ENCODE measurements at places on chromosomes 16 and 17.
A peak's percentile ranks its signal among the peaks of the same experiment; 100 is the strongest.

GRCh38 chr16:5323284-5324141, 225.9 kb upstream of the EEF2KMT start:
- DNase-seq: no peak

DNA sequence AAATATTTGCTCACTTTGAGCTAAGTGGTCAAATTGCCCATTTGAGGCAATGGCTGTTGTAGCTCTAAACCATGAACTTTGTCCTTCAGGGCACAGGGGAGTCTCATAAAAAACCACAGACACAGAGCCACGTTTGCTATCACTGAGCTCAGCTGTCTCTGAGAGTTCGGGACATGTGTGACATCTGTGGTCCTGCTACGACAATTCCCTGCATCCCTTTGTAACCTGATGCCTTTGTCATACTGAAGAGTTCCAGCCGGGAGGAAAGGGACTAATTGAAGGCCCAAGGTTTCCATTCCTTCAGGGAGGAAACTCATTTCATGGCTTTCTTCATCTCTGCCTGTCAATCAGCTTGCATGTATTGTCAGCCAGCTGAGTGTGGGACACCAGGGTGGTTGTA, 599.4 kb upstream of the CDH5 start:
- no peak for DNase-seq

GRCh38 chr16:13921328-13921727, 1.4 kb downstream of the ERCC4 start:
- DNase-seq: no peak

- DNase-seq: no peak
Observed at GRCh38 chr16:49271363-49271762, 10.3 kb downstream of the CBLN1 start.

- DNase-seq: no peak
Observed at GRCh38 chr16:57112403-57113041, 20.1 kb downstream of the CPNE2 start.

GRCh38 chr17:57004944-57005579, 27.1 kb downstream of the SCPEP1 start:
- no peak for DNase-seq

GRCh38 chr17:79970576-79971068, 65.0 kb downstream of the TBC1D16 start:
- no peak for DNase-seq

- DNase-seq: no peak
Observed at GRCh38 chr16:24253192-24253591, 2.9 kb upstream of the CACNG3 start.

DNA sequence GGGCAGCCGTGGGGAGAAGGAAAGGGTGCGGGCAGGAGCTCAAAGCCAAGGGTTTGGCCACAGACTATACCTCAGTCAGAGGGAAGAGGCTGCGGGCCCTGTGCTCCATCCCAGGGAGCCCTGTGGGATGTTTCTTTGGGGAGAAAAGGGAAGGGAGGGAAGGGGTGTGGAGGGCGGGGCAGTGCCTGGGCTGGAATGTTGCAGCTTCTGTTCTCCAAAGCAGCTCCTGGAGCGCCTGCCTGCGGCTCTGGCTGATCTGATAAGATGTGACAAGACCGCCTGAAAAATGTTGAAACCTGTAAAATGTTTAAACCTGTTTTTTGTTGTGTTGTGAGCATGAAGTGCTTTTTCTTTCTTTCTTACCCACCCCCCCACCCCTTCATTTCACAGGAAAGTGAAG, 32.8 kb downstream of the WNT3 start:
- no peak for DNase-seq

- DNase-seq: no peak
Observed at GRCh38 chr17:45973099-45973780, 25.8 kb upstream of the STH start.

- DNase-seq: no peak
Observed at GRCh38 chr17:78026381-78026780, 67.9 kb downstream of the TNRC6C start.

DNA sequence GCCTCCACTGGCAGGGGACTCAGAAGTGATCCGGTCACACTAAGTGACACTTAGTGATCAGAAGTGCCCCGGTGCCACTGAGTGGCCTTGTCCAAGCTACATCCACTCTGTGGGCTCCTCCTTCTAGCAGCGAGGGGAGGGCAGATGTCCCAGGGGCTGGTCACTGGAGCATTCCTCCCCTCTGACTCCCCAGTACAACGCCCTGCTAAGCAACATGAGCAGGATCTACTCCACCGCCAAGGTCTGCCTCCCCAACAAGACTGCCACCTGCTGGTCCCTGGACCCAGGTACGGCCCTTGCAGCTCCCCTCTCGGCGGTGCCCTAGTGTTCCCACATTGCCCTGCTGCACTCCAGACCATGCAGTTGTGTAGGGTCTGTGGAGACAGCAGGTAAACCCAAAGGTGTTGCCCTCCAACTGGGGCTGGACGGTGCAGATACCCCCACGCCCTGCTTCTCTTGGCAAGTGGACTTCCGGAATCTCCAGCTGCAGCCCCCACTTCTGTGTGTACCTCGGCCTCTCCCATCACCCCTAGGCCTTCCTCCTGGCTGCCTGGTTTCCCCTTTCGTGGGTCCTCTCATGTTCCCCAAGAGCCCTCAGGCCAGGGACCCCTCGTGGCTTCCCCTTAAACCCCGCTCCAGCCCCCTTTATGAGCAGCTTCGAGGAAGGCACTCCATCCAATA, 2.1 kb downstream of the ACE start:
- peak; percentile 35 for DNase-seq

DNA sequence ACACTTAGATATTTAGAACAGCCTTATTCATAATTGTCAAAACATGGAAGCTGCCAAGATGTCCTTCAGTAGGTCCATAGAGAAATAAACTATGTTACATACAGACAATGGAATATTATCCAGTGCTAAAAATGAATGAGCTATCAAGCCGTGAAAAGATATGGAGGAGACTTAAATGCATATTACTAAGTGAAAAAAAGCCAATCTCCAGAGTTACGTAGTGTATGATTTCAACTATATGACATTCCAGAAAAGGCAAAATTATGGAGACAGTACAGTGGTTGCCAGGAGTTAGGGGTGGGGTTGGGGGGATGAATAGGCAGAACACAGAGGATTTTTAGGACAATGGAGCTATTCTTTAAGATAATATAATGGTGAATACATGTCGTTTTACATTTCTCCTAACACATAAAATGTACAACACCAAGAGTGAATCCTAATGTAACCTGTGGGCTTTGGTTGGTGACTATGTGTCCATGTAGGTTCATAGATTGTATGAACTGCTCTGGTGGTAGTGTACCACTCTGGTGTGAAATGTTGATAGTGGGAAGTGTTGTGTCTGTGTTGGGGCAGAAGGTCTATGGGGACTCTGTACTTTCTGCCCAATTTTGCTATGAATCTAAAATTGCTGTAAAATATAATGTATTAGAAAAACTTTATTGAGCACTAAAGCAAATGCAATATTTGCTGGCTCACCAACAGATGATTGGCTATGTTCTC, 122.6 kb downstream of the USP22 start:
- no peak for DNase-seq

GRCh38 chr16:84110527-84110926, 6.2 kb downstream of the MBTPS1 start:
- DNase-seq: no peak

GRCh38 chr16:69589434-69590269, 23.9 kb downstream of the NFAT5 start:
- no peak for DNase-seq

DNA sequence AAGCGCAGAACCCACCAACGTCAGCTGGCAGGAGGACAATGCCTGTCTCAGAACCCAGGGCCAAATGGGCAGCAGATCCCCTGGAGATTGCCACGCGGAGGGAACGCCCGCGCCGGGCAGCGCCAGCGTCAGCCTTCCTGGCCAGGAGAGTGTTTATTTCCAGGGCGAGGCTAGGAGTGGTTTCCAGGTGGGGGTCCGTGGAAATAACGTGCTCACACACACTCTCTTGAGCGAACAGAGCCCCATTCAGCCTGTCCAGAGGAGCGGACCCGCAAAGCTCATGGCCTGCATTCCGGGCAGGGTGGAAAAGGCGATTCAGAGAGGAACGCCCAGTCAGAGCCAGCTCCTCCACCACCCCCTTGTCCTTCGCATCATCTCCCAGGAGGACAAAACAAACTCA, 40.3 kb downstream of the SDK2 start:
- no peak for DNase-seq

DNA sequence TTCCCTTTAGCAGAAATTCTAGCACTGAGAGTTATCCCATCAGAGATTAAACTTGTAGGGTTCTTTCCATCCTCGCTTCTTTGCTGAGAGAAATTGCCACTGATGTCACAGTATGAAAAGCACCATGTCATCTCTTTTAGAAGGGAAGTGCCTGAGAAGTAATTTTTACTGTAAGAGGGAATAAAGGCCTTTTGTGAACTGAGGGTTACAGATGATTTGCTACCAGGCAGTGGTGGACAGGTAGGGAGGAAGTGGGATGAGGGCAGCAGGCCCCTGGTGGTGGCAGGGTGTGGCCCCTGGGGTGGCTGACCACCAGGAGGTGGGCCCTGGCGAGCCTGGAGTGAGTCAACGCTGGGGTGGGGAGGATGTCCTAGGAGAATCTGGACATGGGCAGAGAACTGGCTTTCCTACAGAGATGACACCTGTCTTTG, 6.4 kb upstream of the MILR1 start:
- no peak for DNase-seq

DNA sequence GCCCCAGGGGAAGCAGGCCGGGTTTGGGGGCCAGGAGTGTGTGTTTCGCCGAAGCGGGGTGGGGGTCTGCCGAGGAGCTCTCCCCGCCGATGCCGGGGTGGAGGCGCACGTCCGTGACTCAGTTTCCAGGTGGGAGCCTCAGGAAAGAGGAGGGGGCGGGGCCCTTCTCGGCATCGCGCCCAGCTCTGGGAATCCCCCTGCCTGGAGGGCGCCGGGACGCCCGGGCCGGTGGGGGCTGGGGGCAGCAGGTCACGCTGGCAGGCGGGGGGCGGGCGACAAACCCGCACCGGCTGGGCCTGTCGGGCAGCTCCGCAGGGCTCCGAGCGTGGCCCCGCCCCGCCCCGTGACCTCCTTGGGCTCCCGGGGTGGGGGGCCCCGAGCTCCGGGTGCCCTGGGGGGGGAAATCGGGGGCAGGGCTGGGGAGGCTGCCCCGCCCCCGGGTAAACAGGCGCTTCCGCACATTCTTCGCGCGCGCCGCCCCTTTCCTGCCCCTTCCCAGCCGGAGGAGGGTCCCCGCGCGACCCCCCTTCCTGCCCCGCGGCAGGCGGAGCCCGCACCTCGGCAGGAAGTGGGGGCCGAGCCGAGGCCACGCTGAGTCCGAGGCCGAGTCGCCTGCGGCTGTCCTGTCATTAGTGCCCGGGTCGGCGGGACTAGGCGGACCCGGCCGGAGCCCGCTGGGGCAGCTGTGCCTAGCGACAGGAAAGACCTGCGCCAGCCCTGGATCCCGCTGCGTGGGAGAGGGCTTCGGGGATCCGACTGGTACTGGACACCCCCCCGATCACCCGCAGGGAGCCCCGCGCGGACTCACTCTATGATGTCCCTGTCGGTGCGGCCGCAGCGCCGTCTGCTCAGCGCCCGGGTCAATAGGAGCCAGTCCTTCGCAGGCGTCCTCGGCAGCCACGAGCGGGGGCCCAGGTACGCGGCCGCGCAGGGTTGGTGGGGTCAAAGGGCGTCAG, 9.3 kb downstream of the RIPOR1 start:
- no peak for DNase-seq

DNA sequence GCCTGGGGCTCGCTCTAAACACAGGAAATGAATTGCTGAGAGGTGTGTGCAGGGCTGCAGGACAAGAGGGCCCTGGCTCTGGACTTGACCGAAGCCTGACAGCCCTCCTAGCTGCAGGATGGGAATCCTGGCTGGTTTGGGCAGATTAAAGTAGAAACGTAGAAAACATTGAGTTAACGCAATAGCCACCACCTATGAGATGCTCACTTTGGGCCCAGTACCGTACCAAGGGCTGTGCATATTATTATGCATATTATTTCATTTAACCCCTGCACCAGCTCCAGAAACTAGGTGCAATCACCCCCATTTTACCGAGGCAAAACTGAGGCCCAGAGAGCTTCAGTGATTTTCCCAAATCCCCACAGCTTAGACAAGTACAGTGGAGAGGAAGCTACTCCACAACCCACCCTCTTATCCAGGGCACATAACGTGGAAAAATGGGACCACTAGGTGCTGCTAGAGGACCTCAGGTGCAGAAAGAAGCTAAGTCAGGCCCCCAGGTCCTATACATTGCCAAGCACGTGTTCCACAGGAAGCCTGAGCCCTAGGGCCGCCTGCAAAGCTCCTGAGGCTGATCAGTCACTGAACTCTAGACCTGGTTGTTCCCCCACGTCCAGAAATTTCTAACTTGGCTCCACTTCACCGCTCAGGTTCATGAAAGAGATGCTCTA, 79.2 kb downstream of the MYH11 start:
- DNase-seq: no peak

DNA sequence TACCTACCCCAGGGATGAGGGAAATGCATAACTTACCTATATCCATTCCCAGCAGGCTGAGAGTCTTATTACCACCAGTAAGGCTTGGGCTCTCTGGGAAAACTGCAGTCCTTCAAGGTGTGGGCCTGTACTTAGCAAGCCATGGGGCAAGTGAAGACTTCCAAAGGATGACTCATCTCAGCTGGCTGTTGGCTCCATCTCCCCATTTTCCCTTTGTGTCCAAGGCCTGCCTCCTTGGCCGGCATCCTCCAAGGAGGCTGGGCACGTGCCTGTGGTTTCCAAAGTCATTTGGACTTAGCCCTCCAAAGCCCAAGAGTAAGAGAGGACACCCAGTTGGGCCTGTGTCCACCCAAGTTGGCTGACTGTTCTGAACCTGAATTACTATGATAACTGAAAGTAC, 89.8 kb downstream of the TMEM100 start:
- no peak for DNase-seq

DNA sequence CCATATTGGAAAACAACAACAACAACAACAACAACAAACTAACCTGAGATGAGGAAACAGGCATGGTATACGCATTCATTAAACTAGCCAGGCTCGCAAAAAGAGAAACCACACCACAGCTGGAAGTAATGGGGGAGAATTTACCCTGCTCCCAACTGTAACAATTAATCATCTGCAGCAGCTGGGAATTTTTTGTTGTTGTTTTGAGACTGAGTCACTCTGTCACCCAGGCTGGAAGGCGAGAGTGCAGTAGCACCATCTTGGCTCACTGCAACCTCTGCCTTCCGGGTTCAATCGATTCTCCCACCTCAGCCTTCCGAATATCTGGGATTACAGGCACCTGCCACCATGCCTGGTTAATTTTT, 16.3 kb downstream of the PRPSAP1 start:
- DNase-seq: no peak

DNA sequence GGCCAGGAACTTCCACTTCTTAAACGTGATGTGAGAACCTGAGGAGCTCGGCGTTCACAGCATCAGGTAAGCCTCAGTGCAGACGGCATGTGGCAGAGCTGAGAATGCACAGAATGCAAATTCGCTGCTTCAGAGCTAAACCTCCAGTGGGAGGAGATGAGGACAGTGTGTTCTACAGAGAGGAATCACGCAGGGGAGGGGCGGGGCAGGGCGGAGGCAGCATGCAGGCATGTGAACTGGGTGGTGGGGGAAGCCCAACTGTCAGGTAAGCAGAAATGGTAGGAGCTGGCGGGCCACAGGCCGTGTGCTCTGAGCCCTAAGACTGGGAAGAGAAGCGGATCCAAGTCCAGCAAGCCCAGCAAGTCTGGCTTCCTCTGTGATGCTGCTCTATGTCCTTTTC, 94.7 kb downstream of the ZNF778 start:
- no peak for DNase-seq
